Sigmoid colon (tissue), 7 donors: ENCODE measurements at places on chromosomes 6 and 20. TPM values are rescaled to one million over a fixed set of nuclear protein-coding genes. Genes with fewer than 3 reads are reported as not detected.

DNA sequence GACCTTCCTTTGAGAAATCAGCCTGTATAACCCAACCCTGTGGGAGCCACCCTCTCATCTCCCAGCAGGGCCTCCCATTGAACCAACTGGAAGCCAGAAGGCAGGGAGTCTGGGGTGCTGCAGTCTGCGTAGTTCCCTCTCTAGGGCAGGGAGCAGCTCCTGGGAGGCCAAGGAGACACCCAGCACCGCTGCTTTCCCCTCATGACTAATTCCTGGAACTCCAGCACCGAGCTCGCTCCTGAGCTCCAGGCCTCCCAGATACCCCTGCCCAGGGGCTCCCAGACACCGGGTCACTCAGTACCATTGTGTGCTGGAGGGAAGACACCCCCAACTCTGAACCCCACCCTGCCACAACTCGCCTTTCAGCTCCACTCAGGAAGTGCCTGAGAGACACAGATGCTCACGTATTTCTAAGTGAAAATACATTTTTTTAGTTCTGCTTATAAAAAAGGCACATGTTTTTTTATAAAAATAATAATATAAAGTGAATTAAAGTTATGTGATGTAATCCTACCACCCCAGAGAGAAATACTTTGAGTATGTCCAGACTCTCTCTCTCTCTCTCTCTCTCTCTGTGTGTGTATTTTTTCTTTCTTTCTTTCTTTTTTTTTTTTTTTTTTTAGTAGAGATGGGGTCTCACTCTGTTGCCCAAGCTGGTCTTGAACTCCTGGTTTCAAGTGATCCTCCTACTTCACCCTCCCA is 17.5 kb downstream of the PIM1 start:
- DNase-seq, result no peak

GRCh38 chr20:11296221-11296620 is 621.5 kb upstream of the BTBD3 start:
- DNase-seq, result no peak

DNA sequence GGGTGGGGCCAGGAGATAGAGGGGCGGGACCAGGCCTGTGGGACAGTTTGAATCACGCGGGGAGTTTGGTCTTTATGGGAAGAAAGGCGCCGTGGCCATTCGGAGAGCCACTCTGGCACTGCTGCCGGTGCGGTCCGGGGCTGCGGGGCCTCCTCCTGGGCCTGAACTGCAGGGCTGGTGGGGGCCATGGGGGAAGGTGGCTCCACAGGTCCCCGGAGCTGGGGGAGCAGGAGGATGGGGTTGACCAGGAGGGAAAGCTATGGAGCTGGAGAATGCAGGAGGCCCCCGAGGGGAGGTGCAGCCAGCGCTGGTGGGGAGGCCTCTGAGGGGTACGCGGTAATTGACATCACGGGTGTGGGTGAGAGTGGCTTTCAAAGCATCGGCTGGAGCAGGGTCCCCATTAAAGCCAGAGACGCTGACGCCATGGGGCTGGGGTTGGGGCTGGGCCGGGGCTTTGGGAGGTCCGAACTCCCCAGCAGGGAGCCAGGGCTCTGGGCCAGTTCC is 1.8 kb upstream of the BHLHE23 start:
- DNase-seq, result no peak

- DNase-seq, result no peak
Observed at GRCh38 chr6:45479834-45480751, 102.4 kb upstream of the SUPT3H start.

Gene C6orf120
- 27.7 TPM for total RNA-seq

- DNase-seq, result peak; percentile 72
Observed at GRCh38 chr6:127022302-127022701, 96.2 kb upstream of the RSPO3 start.

Gene SLC22A7
- total RNA-seq, result not detected

Gene PGC
- not detected for total RNA-seq

DNA sequence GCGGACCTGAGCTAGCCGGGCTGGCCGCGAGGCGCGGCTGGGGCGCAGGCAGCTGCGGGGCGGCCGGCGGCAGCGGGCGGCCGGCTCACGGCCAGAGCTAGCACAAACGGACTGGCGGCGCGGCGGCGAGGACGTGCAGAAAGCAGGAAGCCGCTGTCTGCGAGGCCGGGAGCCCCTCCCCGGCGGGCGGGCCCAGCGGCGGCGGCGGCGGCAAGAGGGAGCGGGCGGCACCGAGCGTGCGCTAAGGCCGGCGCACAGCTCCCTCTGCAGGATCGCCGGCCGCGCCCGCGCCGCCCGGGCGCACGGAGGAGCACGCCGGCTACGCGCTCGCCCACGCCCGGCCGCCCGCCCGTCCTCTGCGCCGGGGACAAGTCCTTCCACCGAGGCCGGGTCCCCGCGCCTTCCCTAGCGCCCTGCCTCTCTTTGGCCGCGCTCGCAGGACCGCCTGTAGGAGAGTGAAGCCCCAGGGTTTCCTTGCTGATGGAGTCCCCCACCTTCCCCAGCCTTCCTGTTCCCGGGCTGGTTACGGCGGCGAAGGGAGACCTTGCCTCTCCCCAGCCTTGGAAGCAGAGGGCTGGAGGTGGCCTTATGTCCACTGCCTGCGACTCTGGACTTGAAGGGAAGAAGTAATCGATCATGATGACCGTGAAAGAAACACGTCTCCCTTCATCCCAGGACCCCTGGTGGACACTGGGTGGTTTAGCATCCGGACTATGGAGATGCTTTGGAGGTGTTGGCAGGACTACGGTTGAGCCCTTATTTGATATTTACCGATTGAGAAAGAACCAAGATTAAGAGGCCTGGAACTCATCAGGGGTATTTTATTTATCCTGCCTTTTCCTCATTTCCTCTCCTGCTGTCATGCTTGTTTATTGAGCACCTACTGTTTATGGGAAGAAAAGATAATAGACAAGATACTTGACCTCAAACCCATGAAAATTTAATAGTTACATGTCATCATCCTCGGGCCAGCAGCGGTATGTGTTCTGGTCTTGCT is at the start of gene PREP:
TSS of gene PREP (minus strand) at position 144 of the 997 bp plus-strand sequence. CDS start 191 bp downstream, outside the sequence.
- peak; percentile 90 for DNase-seq

Gene GFRA4
- total RNA-seq, result not detected

GRCh38 chr6:43454696-43455530 is 435 bp downstream of the DLK2 start:
- DNase-seq, result peak; percentile 92

GRCh38 chr6:49764571-49765236 is 20.5 kb upstream of the CRISP3 start:
- DNase-seq, result no peak
